ENCODE measurements at places on chromosomes 6 and 20.

GRCh38 chr20:13430346-13431002 is 208.3 kb downstream of the TASP1 start:
- DNase-seq, result no peak

GRCh38 chr6:8731874-8732273 is 296.5 kb upstream of the SLC35B3 start:
- no peak for DNase-seq

DNA sequence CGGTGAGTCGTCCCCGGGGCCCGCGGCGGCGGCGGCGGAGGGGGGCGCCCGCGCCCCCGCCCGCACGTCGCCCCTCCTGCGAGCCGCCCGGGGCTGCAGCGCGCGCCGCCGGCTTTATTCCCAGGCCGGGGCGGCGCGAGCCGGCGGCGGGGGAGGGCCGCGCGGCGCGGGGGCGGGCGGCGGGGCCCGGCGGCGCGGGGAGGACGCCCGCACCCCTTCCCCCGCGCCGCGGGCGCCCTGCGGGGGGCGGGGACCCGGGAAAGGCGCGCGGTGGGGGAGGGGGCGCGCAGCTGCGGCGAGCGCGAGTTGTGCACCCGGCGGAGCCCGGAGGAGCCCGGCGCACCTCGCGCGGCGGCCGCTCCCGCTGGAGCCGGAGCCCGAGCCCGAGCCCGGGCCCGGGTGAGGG is 646 bp downstream of the HMGA1 start:
- DNase-seq, result no peak

GRCh38 chr6:3372184-3372846 is 84.5 kb downstream of the SLC22A23 start:
- no peak for DNase-seq

- DNase-seq, result no peak
These were observed 31.5 kb downstream of the CFAP61 start for GRCh38 chr20:20083807-20084206.

GRCh38 chr20:50296450-50297375 is 106.1 kb downstream of the CEBPB start:
- DNase-seq, result no peak

- DNase-seq, result no peak
These were observed 593.7 kb downstream of the EPM2A start for GRCh38 chr6:145141572-145141971.

DNA sequence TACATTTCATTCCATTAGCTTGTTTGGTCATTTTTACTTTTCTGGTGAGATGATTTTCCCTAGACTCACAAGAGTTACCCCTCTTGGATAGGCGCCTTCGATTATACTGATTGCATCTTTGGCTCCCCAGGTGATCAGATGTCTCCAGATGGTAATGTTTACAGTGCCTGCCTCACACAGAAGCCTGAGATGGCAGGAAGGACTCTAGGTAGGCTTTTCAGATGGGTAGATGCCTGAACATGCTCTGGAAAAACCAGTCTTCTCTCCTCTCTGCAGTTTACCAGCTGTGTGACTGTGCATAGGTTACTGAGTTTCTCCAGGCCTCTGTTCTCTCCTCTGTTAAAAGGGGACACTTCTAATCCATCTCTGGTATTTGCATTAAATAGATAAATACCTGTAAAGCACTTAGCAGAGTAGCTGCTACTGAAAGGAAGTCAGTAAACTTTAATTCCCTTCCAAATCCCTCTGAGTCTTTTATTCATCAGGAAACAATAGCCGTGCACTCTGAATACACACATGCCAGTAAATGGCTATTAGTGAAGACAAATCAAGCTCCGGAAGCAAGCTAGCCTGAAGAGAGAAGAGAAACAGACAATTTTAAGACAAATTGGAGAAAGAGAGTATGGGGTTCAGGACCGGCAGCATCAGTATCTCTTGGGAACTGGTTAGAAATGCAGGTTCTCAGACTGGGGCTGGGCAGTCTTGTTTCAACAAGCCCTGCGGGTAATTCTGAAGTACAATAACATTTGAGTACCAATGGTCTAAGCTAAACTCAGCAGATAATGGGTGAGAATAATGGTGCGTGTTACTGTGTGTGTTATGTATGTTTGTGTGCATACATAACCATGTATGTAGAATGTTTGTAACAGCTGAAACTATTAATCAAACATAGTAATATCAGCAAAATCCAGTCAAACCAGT is 139.4 kb downstream of the UST start:
- no peak for DNase-seq

DNA sequence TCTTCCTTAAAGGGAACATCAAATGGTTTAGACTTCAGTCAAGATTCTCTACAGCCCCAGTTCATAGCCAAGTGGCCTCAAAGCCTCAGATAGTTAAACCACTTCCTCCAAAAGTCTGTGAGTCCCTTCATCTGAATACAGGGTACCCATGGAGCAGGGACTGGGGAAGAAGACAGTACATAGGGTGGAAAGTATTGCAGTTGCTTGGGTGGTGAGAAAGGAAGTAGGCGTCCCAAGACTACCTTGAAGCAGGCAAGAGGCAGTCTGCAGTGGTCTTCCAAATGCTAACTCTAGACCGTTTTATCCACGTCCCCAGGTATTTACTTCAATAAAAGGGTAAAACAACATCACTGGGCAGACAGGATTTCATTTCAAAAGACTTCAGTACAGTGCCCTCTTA is 2.0 kb downstream of the FYN start:
- no peak for DNase-seq

DNA sequence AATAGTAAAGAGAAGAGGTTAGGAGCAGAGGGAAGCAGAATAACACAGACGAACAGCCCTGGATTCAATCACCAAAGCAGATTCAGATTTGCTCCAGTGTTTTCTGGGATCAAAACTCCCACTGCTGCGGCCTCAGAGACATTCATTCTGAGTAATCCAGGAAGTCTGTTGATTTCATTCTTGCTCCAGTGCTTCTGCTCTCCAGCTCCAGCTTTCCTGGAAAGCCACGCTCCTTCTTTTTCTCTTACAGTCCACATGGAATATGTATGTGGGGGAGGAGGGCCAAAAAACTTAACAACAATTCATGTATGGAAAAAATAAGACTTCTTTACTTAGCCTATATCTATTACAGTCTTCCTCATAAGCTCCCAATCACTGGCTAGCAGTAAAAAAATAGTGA is 26.4 kb upstream of the UST start:
- no peak for DNase-seq

GRCh38 chr6:18464176-18464575 is 77.0 kb downstream of the RNF144B start:
- DNase-seq, result no peak

GRCh38 chr6:28383235-28384142 is 16.1 kb downstream of the ZSCAN12 start:
- peak; percentile 77 for DNase-seq

GRCh38 chr20:61535536-61535935 is 283.5 kb downstream of the CDH4 start:
- DNase-seq, result no peak

GRCh38 chr6:120373185-120373584 is 961.1 kb downstream of the TBC1D32 start:
- no peak for DNase-seq
